ENCODE measurements at places on chromosomes 11 and 22.

GRCh38 chr11:64083398-64084080, 47.8 kb downstream of the FLRT1 start:
- no peaks in the 10 kb centered on the region for H3K4me1 ChIP-seq
- no peak for DNase-seq
- no peak overlapping the region for H3K27ac ChIP-seq
- H3K27me3 ChIP-seq: no peaks in the 10 kb centered on the region
- H3K36me3 ChIP-seq: no peaks in the 10 kb centered on the region

DNA sequence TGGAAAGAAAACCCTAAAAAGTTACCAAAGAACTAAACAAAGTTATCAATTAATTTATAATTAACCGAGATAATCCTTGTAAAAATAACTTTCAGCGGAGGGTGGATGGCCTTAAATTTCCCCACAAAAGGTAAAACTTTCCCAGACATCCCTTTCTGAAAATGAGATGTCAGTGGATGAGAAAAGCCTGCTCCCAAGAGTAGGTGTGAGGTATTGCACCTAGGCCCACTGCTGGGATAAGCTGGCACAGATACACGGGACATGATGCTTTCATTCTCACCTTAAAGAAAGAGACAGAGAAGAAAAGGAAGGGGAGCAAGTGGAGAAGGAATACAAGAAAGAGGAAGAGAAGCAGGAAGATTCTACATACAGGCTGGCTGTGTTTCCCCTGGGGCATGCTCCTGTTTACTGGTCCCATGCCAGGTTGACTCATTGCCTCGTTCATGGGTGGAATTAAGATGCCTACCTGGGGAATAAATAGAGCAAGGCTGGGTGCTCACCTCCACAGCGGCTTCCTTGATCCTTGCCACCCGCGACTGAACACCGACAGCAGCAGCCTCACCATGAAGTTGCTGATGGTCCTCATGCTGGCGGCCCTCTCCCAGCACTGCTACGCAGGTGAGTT, at the start of gene SCGB2A2:
Gene SCGB2A2 (plus strand): TSS at position 505 of the 625 bp plus-strand sequence. CDS start 59 bp downstream, at position 564.
- DNase-seq: no peak
- no peaks in the 10 kb centered on the region for H3K36me3 ChIP-seq
- H3K4me3 ChIP-seq: no peak within 1 kb of the TSS
- H3K4me1 ChIP-seq: no peaks in the 10 kb centered on the region

- no peaks in the 10 kb centered on the region for H3K36me3 ChIP-seq
- H3K27ac ChIP-seq: no peak overlapping the region
- peaks cover 12% of the 10 kb centered on the region for H3K4me1 ChIP-seq
- peak overlapping the region; percentile 39 for H3K4me3 ChIP-seq
- peak; percentile 91 for DNase-seq
Measured at GRCh38 chr11:61871158-61871597, 20.2 kb downstream of the FADS3 start.

- no peaks in the 10 kb centered on the region for H3K27me3 ChIP-seq
- H3K36me3 ChIP-seq: no peaks in the 10 kb centered on the region
- H3K27ac ChIP-seq: no peak overlapping the region
- no peak overlapping the region for H3K4me3 ChIP-seq
- DNase-seq: no peak
Measured at GRCh38 chr11:77501758-77502157, 27.9 kb upstream of the PAK1 start.
